CD4-positive, alpha-beta T cell (primary cell): ENCODE measurements at places on chromosomes 11 and 22. TPM values are rescaled to one million over a fixed set of nuclear protein-coding genes. Genes with fewer than 3 reads are reported as not detected.

GRCh38 chr11:126951465-126951864 is 49.1 kb downstream of the KIRREL3 start:
- no peak for DNase-seq
- H3K27ac ChIP-seq = no peak overlapping the region
- H3K4me3 ChIP-seq = no peak overlapping the region
- no peaks in the 10 kb centered on the region for H3K36me3 ChIP-seq

Gene CNGA4
- total RNA-seq = 0.16 TPM

DNA sequence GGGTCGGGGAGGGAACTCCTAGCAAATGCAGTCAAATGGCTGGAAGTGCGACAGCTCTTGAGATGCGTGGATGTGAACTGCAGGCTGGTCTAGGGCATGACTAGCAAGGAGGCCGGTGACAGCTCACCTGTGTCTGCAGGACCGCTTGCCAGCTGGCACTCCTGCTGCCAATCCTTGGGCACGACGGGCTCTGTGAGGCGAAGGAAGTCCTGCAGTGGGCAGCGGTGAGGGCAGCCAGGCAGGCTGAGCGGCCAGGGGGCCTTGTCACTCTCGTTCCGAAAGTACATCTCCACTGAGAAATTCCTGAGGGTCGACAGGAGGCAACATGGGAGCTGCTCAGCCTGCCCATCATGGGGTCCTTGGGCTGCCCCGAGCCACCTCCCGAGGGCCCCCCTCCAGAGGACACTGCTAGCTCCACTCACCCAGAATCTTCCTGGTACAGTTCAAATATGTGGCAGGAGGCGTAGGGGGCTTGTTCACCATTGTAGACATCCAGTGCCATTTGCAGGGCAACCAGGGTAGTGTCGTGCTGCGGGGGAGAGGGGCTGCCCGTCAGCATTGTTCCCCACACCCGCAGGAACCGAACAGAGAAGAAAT is 5.9 kb downstream of the ACP2 start:
- no peak overlapping the region for H3K27ac ChIP-seq
- DNase-seq = no peak
- H3K36me3 ChIP-seq = peaks cover 80% of the 10 kb centered on the region
- no peak overlapping the region for H3K4me3 ChIP-seq

GRCh38 chr11:43923406-43924111 is 18.9 kb upstream of the C11orf96 start:
- no peak for DNase-seq
- H3K4me3 ChIP-seq = no peak overlapping the region
- H3K27ac ChIP-seq = no peak overlapping the region
- no peaks in the 10 kb centered on the region for H3K27me3 ChIP-seq
- H3K4me1 ChIP-seq = no peaks in the 10 kb centered on the region

Gene OR51E2
- not detected for total RNA-seq

Gene PAX6
- total RNA-seq = not detected

DNA sequence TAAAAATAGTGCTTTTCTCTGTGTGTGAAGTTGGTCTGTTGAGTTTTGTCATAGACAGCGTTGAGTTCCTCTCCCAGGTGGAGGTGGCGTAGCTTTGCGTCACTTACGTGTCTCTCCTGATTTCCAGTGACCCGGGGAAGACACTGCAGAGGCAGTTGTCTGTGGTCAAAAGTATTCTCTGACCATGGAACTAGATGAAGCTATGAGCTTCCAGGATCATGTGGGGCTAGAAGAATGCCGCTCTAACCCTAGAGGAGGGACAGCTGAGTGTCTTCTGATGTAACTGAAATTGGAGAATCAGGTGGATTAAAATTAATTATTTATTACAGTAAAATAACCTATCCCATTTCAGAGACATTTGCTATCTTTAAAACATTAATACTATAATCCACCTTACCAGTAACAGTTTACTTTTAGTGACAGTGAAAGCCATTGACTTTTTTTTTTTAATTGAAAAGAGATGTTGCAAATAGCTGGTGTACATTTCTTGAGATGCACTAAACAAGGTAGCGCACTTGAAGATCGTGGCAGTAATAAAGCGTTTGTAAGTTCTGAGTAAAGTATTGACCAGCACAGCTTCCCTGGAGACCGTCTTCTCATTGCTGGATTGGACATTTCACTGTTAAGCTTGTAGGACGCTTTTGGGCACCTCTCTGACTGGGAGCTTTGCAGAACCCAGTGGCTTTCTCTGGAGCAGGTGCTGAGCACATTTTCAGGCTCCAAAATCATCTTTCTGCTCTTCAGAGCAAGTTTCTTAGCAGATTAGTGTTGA is 9.7 kb downstream of the CAT start:
- no peaks in the 10 kb centered on the region for H3K27me3 ChIP-seq
- H3K27ac ChIP-seq = no peak overlapping the region
- peaks cover 12% of the 10 kb centered on the region for H3K4me1 ChIP-seq
- peaks cover 34% of the 10 kb centered on the region for H3K36me3 ChIP-seq

Gene MPPED2
- 0.96 TPM for total RNA-seq

GRCh38 chr11:113213549-113213948 is 100.8 kb upstream of the TTC12 start:
- no peak for DNase-seq
- no peaks in the 10 kb centered on the region for H3K4me1 ChIP-seq
- H3K36me3 ChIP-seq = no peaks in the 10 kb centered on the region
- H3K27me3 ChIP-seq = no peaks in the 10 kb centered on the region
- no peak overlapping the region for H3K4me3 ChIP-seq

- H3K4me1 ChIP-seq = peaks cover 6% of the 10 kb centered on the region
- no peaks in the 10 kb centered on the region for H3K36me3 ChIP-seq
- peaks cover 4% of the 10 kb centered on the region for H3K27me3 ChIP-seq
- no peak for DNase-seq
Measured at GRCh38 chr11:63022441-63022840, 6.8 kb upstream of the SLC22A8 start.

DNA sequence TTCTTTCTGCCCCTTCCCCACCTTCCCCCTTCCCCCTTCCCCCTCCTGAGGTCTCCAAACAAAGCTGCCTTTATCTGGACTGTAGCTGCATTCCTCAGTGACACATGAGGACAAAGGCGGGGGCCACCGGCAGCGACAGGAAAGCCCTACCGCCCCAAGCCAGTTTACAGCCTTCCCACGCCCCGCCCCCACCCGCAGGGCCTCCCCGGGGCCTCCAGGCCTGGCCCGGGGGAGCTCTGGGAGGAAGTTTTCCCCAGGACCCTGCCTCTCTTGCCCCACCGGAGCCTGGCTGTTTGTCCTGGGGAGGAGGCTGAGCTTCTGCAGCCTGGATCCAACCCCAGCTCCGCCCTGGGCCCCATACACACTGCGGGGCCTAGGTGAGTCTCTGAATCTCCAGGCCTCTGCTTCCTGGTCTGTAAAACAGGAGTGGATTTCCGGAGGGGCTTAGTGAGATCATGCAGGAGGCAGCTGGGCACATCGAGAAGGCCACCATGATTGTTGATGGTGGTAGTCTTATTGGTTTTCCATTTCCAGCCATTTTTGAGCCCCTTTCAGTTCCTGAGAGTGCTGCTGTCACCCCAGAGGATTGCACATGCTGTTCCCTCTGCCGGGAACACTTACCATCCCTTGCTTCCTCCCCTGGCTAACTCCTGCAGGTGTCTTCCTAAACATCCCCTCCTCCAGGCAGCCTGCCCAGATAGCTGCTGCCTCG is 130.7 kb downstream of the MN1 start:
- no peak for DNase-seq
- no peaks in the 10 kb centered on the region for H3K4me1 ChIP-seq
- H3K4me3 ChIP-seq = no peak overlapping the region

GRCh38 chr11:1168256-1168655 is 10.5 kb downstream of the MUC5AC start:
- no peaks in the 10 kb centered on the region for H3K4me1 ChIP-seq
- H3K36me3 ChIP-seq = no peaks in the 10 kb centered on the region
- H3K27ac ChIP-seq = no peak overlapping the region
- H3K4me3 ChIP-seq = no peak overlapping the region
- H3K27me3 ChIP-seq = no peaks in the 10 kb centered on the region

DNA sequence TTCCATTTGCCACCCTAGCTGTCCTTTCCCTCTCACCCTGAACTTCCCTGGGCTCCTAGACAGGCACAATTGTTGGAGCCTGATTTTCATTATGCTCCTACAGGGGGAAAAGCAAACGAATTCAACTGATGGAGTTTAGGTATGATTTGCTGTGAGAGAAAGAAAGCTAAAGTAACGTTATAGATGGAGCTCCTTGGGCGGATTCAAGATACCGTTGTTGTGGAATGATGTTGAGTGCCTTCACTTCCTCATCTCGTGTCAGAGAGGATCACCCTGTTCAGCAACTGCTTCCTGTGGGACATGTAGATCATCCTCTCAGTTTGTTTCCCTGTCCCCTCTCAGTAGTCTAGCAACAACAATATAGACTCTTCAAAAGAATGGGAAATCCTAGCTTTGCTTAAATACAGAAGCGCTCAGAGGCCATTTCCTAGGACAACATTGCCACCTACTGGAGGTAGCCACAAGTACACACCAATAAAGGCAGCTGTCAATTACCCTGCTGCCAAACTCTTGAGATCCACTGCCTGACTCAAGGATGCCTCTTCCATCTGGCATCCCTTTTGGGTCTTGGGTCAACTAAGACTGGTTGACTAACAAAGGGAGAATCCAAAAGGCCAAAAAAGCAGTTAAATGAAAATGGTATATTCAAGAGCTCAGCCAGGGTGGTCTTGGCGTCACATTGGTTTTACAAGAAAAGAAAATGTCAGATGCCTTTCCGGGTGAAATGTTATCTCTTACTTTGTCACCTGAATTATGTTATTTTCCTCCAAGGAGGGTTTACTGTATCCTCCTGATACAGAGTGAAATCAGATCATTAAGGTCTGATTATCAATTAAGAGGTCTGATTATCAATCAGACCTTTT is 13.5 kb upstream of the DTX4 start:
- no peaks in the 10 kb centered on the region for H3K27me3 ChIP-seq
- no peaks in the 10 kb centered on the region for H3K36me3 ChIP-seq
- H3K4me1 ChIP-seq = no peaks in the 10 kb centered on the region
- peak; percentile 42 for DNase-seq
- H3K4me3 ChIP-seq = no peak overlapping the region

GRCh38 chr11:88375927-88376470 is 38.5 kb upstream of the CTSC start:
- no peaks in the 10 kb centered on the region for H3K4me1 ChIP-seq
- H3K27ac ChIP-seq = no peak overlapping the region
- H3K27me3 ChIP-seq = no peaks in the 10 kb centered on the region
- H3K36me3 ChIP-seq = no peaks in the 10 kb centered on the region
- no peak overlapping the region for H3K4me3 ChIP-seq

DNA sequence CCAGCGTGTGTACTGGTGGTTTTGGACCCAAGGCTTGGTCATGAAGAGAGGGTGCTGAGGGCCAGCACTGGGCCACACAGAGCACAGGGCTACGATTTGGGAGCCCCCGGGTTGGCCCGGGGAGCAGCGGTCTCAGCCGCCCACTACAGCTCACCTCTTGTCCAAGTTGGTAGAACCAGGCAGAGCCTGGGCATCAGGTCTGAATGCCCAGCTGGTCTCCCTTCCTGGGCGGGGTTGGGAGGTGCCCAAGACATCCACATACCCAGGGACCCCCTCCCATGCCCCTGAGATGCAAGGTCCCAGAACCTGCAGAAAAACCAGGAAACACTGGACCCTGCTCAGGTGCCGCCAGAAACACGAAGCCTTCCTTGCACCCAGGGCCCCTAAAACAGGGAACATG is 18.0 kb downstream of the CELSR1 start:
- no peak overlapping the region for H3K4me3 ChIP-seq
- no peaks in the 10 kb centered on the region for H3K27me3 ChIP-seq
- H3K27ac ChIP-seq = no peak overlapping the region
- H3K36me3 ChIP-seq = no peaks in the 10 kb centered on the region

DNA sequence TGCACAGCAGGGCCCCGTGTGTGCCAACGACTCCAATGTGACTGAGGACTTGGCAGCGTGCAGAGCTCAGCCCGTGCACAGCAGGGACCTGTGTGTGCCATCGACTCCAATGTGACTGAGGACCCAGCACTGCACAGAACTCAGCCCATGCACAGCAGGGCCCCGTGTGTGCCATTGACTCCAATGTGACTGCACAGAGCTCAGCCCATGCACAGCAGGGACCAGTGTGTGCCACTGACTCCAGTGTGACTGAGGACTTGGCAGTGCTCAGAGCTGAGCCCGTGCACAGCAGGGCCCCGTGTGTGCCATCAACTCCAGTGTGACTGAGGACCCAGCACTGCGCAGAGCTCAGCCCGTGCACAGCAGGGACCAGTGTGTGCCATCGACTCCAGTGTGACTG is 347.8 kb upstream of the B3GAT1 start:
- H3K4me3 ChIP-seq = no peak overlapping the region
- H3K36me3 ChIP-seq = no peaks in the 10 kb centered on the region
- no peaks in the 10 kb centered on the region for H3K27me3 ChIP-seq
- no peaks in the 10 kb centered on the region for H3K4me1 ChIP-seq
- no peak for DNase-seq

Gene OR51B5
- total RNA-seq = 0.30 TPM

Gene CAVIN3
- 0.27 TPM for total RNA-seq

DNA sequence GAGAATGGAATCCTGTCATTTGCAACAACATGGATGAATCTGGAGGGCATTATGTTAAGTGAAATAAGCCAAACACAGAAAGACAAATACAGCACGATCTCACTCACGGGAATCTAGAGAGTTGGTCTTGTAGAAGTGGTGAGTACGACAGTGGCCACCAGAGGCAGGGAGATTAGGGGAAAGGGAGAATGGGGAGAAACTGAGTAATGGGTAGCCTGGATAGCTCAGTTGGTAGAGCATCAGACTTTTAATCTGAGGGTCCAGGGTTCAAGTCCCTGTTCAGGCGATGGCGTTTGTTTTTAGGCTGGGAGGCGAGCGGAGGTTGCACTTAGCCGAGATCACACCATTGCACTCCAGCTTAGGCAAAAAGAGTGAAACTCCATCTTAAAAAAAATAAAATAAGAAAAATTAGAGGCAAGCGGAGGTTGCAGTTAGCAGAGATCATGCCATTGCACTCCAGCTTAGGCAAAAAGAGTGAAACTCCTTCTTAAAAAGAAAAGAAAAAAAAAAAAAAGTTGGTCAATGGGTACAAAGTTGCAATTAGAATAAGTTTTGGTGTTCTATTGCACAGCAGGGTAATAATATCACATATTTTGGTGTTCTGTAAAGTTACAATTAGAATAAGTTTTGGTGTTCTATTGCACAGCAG is 95.7 kb upstream of the UBASH3B start:
- H3K4me1 ChIP-seq = no peaks in the 10 kb centered on the region
- no peak for DNase-seq
- H3K27me3 ChIP-seq = no peaks in the 10 kb centered on the region
- no peaks in the 10 kb centered on the region for H3K36me3 ChIP-seq
- H3K4me3 ChIP-seq = no peak overlapping the region
- H3K27ac ChIP-seq = no peak overlapping the region

GRCh38 chr11:70203751-70204465 is 812 bp downstream of the FADD start:
- H3K27ac ChIP-seq = peak overlapping the region; percentile 90
- peaks cover 44% of the 10 kb centered on the region for H3K4me1 ChIP-seq
- H3K36me3 ChIP-seq = peaks cover 41% of the 10 kb centered on the region
- H3K27me3 ChIP-seq = no peaks in the 10 kb centered on the region

DNA sequence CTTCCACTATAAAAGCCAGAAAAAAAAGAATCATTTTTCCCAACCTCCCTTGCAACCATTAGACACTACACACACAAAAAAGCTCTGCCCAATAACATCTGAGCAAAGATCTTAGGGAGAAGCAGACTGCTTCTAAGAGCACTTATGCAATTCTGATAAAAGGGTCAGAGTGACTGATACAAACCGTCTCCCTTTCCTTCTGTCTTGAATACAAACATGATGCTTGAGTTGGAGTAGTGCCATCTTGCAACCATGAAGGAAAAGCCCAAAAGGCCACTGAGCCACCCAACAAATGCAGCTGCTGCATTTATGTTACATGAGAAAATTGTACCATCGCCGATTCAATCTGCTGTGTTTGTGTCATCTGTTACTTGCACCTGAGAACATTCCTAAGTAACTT is 47.6 kb upstream of the EED start:
- no peaks in the 10 kb centered on the region for H3K36me3 ChIP-seq
- H3K4me1 ChIP-seq = peaks cover 4% of the 10 kb centered on the region
- no peaks in the 10 kb centered on the region for H3K27me3 ChIP-seq
- no peak for DNase-seq
- no peak overlapping the region for H3K27ac ChIP-seq
- no peak overlapping the region for H3K4me3 ChIP-seq
